Cortex of kidney (tissue), 1 donor: ENCODE measurements at places on chromosomes 3 and 15.

GRCh38 chr15:101599091-101599490 lies 53.1 kb downstream of the TM2D3 start:
- no peak for DNase-seq

DNA sequence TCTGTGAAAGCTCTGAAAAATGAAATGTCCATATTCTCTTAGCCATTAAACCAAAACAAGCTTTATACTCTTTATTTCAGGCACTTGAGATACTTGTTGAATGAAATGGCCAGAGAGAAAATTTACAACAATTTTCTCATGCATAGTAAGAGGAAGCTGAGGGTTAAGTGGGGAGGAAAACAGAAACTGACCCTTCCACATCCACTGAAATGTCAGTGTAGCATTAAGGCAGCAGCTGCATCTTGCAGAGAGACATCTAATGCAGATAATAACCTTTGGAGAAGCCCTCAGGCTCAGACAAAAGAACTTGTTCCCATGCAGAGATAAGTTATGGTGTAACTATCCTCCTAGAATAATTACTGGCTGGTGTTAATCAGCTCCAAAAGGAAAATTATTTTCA lies 34.0 kb downstream of the ZDHHC23 start:
- no peak for DNase-seq

DNA sequence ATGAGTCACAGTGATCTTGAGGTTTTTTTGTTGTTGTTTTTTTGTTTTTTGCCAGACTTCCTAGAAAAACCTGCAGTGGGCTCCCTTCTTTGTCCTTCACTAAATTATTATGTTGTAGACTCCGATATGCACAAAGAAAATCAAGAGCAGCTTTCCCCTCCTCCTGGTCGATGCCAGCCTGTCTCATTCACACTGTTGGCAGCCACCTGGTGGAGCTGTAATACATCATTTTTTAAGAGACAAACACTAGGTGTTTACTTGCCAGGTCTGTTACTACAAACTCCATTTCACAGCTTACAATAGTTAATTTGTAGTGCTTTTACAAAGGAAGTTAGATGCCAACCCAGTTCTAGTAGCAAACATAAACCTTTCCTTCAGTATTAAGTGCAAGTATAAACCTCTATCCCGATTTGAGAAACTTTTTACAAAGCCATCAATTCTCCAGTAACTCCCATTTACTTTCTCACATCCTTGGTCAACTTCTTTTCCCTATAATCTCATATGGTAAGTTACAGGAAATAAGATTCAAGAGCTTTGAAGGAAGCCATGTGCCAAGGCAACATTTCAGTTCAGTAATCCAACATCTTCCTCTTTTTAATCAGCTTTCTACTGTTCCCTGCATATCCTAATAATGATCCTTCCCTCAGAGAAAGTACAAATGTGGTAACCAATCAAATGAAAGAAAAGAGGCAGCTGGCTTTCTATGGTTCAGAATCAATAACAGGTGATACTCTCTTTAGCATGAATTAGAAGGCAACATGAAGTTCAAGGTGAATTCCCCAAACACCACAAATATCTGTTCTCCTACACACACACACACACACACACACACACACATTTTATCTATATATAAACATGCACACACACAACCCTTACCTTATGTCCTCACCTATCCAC lies 14.0 kb downstream of the AAGAB start:
- DNase-seq = no peak

GRCh38 chr15:65067645-65068402 lies at the start of gene RASL12:
RASL12 (minus strand) TSS chr15:65067991; CDS start chr15:65067835, 156 bp downstream.
- DNase-seq = no peak

- no peak for DNase-seq
Measured at GRCh38 chr3:195911946-195912270, 3.6 kb upstream of the TNK2 start.

- DNase-seq = no peak
Measured at GRCh38 chr15:28002136-28002861, 96.8 kb downstream of the OCA2 start.

DNA sequence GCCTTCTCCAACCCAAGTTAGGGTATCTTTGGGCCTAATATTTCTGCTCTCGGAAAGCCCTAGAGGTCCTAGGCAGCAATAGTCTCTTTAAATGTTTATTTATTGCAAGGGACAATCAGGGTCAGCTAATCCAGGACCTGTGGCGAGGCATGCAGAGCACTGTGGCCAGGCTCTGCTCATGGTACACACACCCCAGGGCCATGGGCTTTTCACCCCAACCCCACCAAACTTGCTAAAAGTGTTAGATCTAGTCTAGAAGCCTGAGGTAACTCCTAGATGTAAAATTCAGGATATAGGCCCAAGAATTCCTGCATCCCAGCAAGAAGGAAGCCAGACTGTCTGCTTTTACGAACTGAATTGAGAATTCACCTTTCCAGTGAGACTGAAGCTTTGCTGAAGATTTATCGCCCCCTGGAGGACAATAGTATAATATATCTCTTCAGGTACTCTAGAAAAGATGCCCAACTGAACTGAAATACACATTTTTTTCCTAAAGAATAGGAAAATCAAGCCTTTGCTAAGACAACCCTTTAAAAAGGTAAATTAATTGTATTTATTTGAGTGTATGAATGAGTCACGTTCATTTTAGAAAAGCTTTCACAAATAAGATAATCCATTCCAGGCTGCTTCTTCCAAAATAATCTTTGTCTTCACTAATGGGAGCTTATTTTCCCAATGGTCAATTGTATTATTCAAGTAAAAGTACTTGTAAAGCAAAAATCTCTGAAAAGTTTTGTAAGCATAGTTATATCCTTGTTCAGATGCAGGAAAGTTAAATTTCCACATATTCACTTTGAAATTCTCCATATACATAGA lies 89.8 kb downstream of the LRRC3B start:
- DNase-seq = no peak

DNA sequence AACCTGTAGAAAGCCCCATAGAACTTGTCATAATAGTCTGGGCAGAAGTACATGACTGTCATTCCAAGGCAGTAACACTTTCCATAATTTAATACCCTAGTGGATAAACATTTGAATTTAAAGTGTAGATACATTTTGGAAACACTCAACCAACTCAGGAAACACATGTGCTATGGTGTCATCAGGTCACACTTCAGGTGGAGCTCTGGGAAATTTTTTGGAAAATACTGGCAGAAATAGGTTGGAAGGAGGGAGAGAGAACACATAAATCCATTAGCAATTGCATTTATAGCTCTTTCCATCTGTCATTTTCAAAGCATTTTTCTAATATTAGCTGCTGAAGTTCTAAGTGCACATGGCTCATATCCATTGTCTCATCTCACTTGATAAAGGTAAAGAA lies 135.7 kb downstream of the MEIS2 start:
- no peak for DNase-seq

GRCh38 chr15:39358441-39359041 lies 222.3 kb upstream of the THBS1 start:
- no peak for DNase-seq

GRCh38 chr3:127970966-127971592 lies 56.0 kb downstream of the KBTBD12 start:
- DNase-seq = no peak

- DNase-seq = no peak
Measured at GRCh38 chr3:70180664-70181063, 131.8 kb downstream of the MDFIC2 start.

- DNase-seq = no peak
Measured at GRCh38 chr3:148513096-148513543, 184.6 kb upstream of the AGTR1 start.

- DNase-seq = no peak
Measured at GRCh38 chr15:95610945-95611344, 719.6 kb upstream of the NR2F2 start.

GRCh38 chr3:73664389-73664788 lies 39.6 kb upstream of the PDZRN3 start:
- DNase-seq = no peak

DNA sequence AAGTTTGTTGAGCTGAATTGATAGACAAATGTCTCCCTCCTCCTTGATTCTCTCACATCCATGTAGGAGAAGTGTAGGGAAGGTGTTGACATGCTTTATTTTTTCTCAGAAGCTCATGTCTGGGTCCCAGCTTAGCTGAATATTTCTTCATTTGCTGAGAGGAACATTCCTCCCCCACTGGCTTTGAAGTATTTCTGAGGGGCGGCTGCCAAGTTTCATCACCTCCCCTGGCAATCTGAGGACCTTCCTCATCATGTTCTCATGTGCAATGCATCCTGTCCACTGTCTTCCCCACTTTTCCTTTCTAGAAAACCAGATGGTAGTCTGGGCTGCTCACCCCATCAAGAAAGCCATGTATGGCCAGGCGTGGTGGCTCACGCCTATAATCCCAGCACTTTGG lies 168.9 kb upstream of the RGMA start:
- DNase-seq = no peak

DNA sequence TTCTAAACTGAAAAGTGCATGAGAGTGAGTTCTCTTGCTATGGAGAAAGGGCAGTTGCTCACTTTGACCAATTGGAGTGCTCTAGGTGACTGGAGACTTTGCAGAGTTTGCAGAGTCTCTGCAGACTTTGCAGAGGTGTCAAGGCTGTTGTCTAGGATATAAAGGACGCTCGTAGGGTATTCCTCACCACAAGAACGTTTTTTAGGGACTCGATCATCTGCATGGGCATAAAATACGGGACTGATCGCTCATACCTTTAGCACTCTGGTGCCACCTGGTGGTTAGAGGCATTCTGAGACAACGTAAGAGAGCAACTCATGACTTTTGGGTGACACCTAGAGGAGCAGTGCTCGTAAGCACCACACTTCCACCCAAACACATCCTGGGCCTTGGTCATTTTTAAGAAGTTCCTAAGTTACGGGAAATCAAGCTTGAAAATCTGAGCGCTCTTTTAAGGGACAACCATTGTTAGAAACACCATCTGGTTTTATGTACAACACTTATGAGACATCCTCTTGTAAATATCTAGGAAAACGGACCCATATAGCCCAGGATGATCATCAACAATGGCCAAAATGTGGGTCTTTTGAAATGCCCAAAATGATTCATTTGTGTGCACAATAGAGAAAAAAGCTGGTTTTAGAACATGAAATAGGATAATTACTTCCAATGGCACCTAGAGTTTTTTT lies 51.6 kb upstream of the XCR1 start:
- no peak for DNase-seq

- no peak for DNase-seq
Measured at GRCh38 chr3:168071591-168072322, 24.0 kb downstream of the GOLIM4 start.

GRCh38 chr3:40096661-40097111 lies 212.8 kb upstream of the EIF1B start:
- no peak for DNase-seq

DNA sequence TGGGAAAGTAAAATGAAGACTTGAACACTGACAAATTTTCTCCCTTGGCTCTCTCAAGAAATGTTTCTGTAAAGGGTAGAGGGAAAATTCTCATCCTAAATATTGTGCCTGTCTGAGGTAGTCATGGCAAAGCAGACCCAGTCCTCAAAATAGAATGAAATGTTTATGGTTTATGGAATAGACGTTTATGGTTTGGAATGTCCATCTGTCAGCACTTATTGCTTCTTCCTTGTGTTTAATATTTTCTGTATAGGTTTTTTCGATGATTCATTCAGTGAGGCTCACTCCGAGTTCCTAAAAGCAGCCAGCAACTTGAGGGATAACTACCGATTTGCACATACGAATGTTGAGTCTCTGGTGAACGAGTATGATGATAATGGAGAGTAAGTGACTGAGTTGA lies 13.9 kb downstream of the ELL3 start:
- no peak for DNase-seq

DNA sequence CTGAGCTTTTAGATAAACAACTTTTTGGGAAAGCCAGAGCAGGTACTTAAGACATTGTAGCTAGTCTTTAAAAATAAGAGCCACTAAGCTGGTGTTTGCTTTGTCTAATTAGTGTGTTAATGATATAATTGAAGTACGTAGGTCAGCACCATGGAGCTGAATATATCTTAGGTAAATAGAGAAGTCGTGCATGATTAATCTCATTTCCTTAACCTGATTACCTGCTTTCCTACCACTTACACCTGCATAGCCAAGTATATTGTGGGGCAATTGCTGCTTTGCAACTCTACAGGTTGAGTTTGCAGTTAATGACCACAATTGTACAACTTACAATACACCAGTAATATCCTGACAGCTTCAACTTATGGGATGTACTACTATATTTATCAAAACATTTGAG lies 17.6 kb upstream of the TOPAZ1 start:
- no peak for DNase-seq

DNA sequence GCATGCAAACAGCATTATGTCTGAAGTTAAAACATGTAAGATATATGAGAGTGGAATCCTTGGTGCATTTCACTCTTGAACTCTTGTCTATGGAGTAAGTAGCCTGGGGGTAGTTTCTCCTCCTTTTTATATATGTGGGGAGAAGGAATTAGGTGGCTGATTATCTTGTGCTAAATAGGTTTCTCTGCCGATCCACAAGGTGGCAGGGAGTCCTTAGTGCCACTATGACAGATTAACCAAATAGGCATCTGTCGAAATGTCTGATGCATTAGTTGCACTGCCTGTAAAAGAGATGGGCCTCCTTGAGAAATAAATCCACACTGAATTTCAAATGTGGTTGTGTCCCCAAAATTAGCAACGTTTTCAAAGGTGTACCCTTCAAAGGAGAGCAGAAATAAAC lies 170.1 kb downstream of the CNTN4 start:
- no peak for DNase-seq

DNA sequence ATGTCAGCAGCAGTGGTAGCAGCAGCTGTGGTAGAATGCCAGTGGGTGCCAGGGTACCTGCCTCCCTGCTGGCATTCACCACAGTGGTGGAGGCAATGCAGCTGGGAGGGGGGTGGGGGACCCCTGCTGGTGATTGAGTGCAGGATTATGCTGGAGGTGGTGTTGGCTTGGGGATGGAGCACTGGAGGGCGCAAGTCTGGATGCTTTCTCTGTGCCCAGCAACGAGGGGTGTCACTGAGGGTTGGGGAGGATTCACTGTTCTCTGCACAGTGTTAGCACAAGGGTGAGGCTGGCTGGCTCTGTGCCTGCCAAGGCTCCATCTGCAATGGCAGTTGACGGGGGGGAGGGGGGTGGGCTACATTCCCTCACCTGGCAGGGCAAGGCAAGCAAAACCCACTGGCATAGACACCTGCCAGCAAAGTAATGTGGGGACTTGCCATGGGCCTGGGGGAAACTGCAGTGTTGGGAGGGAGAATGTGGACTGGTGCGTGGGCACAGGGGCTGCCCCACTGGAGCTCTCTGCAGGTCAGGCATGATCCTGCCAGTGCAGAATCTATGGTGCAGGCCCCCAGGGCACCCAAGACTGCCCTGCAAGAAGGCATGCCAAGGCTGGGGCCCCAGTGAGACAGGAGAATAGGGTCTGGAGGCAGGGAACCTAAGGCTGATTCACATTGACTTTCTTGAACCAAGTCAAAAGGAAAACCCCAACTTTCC lies 64.3 kb downstream of the MINDY4B start:
- no peak for DNase-seq

- DNase-seq = no peak
Measured at GRCh38 chr15:95630683-95631082, 699.8 kb upstream of the NR2F2 start.

DNA sequence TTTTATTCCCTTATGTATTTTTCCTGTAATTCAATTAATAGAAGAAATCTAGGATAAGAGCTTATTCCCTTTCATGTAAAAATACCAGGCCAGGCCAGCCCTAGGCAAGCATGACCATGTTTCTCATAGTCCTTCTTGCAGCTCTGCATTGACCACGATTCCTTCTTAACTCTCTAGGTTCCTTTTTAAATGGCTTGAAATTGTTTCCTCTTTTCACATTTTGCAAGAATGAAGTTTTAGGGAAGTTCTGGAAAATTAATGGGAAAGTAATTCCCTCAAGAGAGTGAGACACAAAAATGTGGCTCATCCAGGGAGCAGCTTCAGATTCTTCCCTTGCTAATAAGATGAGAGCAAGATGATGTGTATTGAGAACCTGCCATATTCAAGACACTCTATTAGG lies 116.5 kb upstream of the FGF7 start:
- no peak for DNase-seq

- no peak for DNase-seq
Measured at GRCh38 chr3:189635339-189635738, 4.2 kb downstream of the TP63 start.
